ENCODE measurements at places on chromosomes 16 and 17.

GRCh38 chr16:1887711-1888354 lies 15.9 kb upstream of the MEIOB start:
- no peak for DNase-seq

- no peak for DNase-seq
Measured at GRCh38 chr17:9322326-9322725, 253.3 kb downstream of the STX8 start.

- no peak for DNase-seq
Measured at GRCh38 chr17:81428948-81429774, 33.9 kb downstream of the BAHCC1 start.

DNA sequence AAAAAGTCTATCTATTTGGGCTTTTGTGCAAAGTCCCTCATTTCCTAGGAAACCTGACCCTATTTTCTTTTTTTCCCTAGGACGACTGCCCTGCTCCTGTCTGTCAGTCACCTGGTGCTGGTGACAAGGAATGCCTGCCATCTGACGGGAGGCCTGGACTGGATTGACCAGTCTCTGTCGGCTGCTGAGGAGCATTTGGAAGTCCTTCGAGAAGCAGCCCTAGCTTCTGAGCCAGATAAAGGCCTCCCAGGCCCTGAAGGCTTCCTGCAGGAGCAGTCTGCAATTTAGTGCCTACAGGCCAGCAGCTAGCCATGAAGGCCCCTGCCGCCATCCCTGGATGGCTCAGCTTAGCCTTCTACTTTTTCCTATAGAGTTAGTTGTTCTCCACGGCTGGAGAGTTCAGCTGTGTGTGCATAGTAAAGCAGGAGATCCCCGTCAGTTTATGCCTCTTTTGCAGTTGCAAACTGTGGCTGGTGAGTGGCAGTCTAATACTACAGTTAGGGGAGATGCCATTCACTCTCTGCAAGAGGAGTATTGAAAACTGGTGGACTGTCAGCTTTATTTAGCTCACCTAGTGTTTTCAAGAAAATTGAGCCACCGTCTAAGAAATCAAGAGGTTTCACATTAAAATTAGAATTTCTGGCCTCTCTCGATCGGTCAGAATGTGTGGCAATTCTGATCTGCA lies 12.9 kb downstream of the TMEM98 start:
- no peak for DNase-seq

DNA sequence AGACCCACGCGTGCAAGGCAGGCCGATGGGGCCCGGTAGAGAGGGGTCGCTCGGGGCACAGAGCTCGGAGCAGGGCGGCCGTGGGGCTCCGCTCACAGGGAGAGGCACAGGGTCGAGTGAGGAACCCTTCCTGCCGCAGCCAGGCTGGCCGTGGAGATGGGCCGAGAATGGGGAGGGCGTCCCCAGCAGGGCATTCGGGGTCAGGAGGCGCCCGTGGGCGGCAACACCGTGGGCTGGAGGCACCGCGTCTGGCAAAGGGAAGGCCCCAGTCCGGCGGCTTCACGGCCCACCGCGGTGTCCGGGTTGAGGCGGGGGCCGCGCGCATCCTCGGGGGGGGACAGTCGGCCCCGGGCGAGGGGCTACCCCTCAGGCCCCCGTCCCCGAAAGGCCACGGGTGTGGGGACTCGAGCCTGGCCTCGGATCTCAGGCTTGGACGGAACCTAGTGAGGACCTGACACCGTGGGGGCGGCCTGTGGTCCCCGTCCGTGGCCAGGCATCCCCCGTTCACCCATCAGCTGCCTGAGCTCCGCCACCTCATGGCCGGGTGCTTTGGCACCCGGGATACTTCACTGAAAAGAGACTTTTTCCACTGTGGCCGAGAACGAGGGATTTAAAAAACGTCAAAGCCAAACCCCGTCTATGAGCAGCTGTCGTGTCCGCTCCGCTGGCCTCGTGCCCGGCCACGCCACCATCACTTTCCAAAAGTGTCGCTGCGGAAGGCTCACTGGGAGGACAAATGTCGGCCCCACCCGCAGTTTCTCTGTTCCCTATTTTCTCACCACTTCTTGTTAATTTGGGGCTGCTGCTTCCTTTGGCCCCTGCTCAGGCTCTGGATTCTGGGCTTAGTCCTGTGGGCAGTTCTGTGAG lies 73.6 kb downstream of the METRNL start:
- no peak for DNase-seq

- DNase-seq: no peak
Measured at GRCh38 chr17:49842371-49842770, 5.5 kb downstream of the TAC4 start.

DNA sequence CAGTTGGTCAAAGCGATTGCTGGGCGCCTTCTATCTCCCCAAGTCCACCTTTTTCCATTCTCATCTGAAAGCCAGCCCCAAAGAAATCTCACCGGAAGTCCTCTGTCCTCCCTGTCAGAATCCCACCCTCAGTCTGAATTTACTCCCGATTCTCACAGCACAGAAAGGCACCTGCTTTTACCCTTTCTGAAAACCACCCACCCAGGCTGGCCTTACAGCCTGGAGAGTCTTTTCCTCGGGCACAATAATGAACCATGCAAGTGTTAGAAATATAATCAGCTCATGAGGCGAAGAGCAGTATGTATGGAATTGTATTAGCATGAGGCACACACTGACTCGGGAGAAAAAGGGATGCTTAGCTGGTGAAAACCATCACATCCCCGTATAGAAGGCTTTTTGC lies 1.2 kb upstream of the ZFHX3 start:
- no peak for DNase-seq

DNA sequence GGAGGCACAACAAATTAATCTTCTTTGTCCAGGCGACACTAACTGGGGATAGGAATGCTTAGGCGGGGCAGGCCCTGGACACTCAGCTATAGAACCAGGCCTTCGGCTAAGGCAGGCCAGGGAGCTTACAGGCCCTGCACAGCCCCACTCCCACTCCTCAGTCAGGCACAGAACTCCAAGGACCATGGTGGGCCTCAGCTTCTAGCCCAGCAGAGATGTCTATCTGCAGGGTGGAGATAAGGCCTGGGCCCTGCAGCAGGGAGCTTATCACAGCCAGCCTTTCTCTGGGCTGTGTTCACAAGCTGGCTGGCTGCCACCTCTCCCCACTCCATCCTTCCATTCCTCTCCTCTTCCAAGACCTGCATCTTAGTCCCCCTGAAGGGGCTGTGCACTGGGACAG lies 68.1 kb downstream of the TMEM132E start:
- DNase-seq: no peak

- no peak for DNase-seq
Measured at GRCh38 chr16:16956376-16956775, 514.4 kb downstream of the XYLT1 start.

DNA sequence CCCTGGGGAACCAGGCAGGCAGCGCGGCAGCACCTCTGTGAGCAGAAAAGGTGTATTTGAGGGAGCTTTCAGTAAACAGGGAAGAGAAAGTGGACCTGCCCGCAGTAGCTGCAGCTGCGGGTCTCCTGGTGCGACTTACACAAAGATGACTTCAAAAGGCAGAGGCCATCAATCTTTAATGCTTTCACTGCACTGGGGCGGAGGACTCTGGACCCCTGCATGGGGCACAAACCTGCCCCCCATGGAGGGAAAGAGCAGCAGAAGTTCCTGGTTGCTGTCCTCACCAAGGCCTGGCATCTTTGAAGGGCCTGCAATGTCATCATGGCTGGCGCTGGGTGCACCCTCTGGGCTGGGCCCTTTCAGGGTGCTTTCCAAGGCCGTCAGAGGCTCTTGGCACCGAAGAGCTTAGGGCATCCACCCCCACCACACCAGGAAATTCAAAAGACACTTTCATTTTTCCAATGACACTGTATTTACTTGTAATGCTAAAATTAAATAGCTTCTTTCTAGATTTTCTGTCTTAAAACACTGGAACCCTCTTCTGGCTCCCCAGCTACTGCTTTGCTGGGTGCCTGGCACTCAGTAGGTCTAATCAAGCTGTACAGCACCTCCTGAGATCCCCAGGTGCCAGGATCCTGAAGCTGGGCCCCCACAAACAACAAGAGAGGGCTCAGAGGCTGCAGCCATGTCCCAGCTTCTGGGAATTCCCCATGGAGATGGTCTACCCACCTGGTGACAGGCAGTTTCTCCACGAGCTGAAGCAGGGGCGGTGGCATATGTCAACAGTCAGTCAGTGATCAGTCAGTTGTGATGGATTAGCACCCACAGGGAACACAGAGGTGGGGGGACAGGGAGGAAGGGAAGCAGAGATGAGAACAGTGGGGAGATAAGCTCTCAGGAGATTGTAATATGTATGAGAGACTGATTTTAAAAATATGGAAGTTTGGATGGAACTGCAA lies 2.1 kb upstream of the CACNG1 start:
- no peak for DNase-seq

GRCh38 chr17:28738680-28739384 lies 5.0 kb upstream of the TRAF4 start:
- DNase-seq: no peak

GRCh38 chr16:69340095-69340644 lies 598 bp downstream of the NIP7 start:
- no peak for DNase-seq

- no peak for DNase-seq
Measured at GRCh38 chr16:74201576-74201975, 95.0 kb upstream of the PSMD7 start.

DNA sequence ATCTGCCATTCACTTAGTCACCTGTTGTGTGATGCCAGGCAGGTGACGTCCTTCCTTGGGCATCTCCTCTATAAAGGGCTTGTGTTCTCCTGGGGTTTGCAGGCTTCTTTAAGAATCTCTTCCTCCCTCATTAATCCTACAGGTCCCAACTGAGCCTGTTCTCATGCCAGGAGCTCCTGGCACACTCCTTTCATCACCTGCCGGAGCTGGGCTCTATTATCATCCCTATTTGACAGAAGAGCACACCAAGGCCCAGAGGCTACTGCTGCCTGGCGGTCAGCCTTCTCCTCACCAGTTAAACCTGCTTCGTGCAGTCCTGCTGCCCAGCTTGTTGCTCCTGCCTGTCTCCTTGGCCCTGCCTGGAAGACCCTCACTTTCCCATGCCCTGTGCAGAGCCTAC lies 51.2 kb downstream of the RAI1 start:
- DNase-seq: no peak

DNA sequence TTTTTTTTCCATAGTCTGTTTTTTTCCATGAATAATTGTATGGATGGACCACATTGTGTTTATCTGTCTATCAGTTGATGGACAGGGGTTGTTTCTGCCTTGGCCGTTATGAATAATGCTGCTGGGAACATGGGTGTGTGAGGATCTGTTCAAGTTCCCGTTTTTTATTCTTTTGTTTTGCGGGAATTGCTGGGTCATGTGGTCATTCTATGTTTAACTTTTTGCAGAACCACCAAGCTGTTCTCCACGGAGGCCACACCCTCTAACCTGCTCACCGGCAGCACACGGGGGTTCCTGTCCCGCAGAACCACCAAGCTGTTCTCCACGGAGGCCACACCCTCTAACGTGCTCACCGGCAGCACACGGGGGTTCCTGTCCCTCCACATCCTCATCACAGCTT lies 5.9 kb upstream of the MSLN start:
- no peak for DNase-seq

GRCh38 chr17:27585792-27586191 lies 45.2 kb upstream of the LGALS9 start:
- DNase-seq: no peak

DNA sequence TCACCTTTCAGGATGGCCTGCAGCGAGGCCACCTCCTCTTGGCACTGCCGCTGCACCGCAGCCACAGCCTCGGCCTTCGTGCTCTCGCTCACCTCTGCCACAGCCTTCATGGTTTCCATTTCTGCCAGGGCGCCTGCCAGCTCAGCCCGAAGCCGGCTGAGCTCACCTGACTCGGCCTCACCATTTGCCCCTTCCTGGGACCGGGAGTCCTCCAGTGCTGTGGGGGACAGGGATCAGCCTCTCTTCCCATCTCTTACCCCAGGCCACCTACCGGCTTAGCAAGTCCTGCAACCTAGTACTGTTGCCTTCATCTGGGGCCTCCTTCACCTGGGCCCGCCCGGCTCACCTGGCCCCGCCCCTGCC lies 658 bp downstream of the RABEP2 start:
- no peak for DNase-seq

DNA sequence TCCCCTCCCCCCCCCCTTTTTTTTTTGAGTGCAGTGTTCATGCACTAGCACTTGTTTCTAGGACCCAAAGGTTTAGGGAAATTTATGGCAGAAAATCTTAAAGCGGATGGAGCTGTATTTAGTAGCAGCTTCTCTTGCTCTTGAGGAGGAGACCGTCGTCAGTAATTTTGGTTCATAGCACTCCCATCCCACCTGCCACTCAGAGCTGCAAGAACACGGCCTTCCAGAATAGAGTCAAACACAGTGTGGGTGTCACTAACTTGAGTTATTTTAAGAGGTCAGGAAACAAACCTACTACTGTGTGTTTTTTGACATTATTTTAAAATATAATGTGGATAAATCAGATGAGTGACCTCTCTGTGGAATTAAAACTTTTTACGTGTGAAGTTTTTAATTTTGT lies 37.3 kb downstream of the SEC14L1 start:
- no peak for DNase-seq

- DNase-seq: peak; percentile 72
Measured at GRCh38 chr17:42101513-42102292, 3.4 kb upstream of the ZNF385C start.

DNA sequence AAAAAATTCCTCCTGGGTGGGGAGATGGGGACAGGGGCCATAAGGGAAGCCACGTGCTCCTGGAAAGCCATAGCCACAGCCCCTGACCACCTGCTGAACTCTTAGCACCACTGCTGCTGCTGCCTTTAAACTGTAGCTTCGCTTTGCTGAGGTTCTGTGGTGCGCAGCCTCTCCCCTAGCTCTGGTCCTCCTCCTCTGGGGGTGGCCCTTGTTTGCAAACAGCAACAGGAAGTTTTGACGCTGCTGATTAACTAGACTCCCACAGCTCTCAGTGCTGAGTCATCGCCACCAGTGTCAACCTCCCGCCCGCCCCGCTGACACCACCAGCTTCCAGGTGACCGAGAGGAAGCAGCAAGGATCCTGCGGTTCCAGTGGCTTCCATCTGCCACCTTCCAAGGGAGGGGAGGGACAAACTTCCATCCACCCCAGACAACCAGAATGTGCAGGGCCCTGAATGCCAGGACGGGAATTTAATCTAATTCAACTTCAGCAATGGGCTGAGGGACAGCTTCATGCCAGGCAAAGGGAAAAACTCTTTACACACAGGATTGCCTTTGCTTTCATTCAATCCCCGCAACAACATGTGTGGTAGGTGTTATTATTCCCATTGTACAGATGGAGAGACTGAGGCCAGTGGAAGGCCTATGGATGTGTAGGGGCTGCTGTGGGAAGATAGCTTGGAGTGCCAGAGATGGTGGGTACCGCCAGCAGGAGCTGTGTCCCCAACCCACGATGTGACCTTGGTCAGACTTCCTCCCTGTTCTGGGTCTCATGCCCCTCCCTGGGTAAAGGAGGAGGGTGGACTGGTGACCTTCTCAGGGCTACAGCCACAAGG lies 8.1 kb upstream of the KIFC3 start:
- DNase-seq: peak; percentile 83

DNA sequence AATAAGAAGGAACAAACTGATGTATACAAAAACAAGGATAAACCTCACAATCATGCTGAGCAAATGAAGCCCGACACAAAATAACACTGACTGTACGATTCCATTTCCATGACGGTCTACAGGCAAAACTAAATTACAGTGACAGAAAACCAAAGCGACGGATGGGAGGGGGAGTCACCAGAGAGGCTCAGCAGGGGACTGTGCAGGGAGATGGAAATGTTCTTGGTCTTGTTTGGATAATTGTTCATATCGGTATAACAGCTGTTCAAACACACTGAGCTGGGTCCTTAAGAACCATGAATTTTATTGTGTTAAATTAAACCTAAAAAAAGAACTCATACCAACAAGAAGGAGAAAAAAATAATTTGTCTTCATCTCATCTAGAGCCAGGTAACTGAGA lies 97.8 kb downstream of the NXN start:
- DNase-seq: no peak

GRCh38 chr17:2883544-2884213 lies 87.4 kb downstream of the RAP1GAP2 start:
- DNase-seq: no peak
